ENCODE measurements at places on chromosomes 16 and 17. TPM values are rescaled to one million over a fixed set of nuclear protein-coding genes. Genes with fewer than 3 reads are reported as not detected.

The KPNB1 gene
- total RNA-seq: 967 TPM

- DNase-seq: no peak
Measured at GRCh38 chr17:61066062-61066461, 333.6 kb upstream of the TBX2 start.

GRCh38 chr17:56754523-56755208, 79.1 kb downstream of the C17orf67 start:
- no peak for DNase-seq

DNA sequence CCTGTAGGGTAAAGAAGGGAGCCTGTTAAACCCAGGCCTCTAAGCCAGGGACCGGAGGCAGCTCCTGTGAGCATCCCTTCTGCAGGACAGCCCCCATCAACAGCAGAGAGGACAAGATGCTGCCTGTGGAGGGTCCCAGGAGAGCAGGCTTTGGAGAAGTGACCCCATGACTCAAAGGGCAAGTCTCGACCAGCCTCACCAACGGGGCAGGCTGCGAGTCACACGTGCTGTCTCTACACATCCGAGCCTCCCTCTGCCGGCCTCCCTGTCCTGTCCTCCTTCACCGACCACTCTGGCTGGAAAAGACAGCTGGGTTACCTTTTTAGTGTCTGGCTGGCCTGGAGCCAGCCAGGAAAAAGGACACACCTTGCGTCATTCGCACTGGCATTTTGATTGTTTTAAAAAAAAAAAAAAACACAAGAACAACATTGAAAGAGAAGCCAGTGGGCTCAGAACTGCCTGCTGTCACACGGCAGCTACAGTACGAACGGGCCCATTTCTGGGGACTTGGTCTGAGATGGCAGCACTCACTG, 74.5 kb upstream of the RCVRN start:
- DNase-seq: no peak

DNA sequence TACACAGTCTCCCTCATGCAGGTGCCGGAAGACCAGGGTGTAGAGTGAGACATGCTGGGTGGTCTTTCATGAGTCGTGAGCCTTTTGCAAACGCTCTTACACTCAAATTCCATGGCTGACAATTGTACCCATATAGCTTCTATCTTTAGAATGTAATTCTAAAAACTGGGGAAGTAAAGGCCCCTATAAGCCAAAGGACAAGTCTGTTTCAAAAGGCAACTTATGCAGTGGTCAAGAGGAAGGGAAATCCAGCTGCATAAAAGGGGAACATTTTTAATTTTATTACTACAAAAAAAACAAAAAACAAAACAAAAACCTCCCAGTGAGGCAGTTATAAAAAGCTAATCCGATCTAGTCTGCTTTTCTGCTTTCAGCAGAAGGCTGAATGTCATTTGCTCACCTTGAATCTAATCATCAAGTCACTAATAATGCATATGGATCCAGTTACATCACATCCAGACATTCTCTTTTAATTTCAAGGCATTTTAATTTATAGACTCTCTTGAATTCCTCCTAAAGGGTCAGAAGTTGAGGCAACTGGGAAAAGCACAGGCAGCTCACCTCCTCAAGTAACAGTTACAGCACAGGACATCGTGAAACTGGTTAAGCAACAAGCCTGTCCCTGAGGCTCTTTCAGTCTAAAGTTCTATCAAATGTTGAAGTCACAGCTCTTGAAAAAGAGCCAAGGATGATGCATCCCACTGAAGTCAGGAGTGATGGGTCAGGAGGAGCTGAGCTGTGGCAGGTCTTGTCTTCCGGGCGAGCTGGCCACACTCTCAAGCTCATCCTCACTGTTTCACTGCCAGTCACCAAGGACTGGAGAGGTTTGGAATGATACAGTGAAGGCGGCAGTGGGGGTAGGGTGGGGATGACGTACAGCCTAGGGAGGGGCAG, 99.7 kb downstream of the VPS53 start:
- no peak for DNase-seq

DNA sequence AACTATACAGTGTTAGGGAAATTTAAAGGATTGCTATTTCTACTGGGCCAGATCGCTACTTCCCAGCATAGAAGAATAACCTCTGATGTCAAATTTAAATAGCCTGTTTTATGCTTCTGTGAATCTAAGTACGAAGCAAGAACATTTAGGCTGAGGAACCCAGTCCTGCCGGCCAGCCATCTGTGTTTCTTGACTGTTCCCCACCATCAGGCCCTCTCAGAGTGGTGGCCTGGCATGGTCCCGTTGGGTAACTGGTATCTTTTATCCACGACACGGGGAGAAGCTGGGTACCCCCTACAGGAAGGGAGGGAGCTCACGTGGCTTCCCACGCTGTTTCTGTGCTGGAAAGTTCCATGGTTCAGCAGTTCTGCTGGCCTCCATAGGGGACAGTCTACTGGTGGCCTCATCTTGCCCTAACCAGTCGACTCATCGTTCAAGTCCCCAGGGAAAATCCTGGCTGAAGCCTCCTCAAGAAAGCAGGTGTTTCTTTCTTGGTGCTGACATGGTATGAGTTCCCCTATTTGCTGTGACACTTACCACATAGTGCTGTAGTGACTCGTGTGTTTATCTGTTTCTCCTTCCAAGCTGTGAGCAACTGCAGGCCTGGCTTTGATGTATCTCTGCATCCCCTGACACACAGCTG, 201.7 kb upstream of the NLRP1 start:
- DNase-seq: no peak

GRCh38 chr16:49333259-49333597, 40.4 kb upstream of the C16orf78 start:
- no peak for DNase-seq

- no peak for DNase-seq
Measured at GRCh38 chr17:45260204-45260783, 1.6 kb downstream of the SPATA32 start.

The NACA2 gene
- not detected for total RNA-seq

- DNase-seq: no peak
Measured at GRCh38 chr17:47945080-47945479, 3.7 kb downstream of the PNPO start.

- no peak for DNase-seq
Measured at GRCh38 chr17:15157051-15157450, 108.1 kb downstream of the PMP22 start.

The CLN3 gene
- 41.0 TPM for total RNA-seq

The VPS35L gene
- total RNA-seq: 7.2 TPM

The ST6GALNAC2 gene
- total RNA-seq: 0.77 TPM

The PRKCB gene
- not detected for total RNA-seq

DNA sequence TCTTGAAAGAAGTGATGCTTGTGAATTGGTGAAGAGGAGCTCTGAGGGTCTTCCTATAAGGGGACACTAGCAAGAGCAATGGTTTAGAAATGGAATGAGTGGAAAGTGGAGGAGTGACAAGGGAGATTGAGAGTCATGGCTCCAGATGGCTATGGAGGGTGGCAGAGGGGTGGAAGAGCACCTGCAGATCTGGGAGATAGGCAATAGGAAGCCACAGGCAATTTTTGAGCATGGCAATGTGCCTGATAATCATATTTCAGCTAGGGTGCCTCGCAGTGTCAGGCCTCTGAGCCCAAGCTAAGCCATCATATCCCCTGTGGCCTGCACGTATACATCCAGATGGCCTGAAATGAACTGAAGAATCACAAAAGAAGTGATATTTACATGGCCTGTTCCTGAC, 21.5 kb downstream of the RGS9 start:
- no peak for DNase-seq

DNA sequence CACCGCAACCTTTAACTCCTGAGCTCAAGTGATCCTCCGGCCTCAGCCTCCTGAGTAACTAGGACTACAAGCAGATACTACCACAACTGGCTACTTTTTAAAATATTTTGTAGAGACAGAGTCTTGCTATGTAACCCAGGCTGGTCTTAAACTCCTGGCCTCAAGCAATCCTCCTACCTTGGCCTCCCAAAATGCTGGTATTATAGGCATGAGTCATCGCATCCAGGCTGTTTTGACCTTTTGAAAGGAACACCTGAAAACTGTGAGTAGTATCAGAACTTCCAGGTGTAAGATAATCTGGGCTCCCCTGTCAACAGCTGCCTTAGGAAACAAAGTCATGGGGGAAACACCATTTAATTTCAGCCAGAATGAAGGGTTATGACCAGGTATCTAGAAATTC, 77.5 kb downstream of the CYTH1 start:
- DNase-seq: no peak

The TAF15 gene
- 335 TPM for total RNA-seq

GRCh38 chr17:35786941-35787432, 8.5 kb downstream of the MMP28 start:
- DNase-seq: no peak

- DNase-seq: peak; percentile 76
Measured at GRCh38 chr17:77449908-77450741, 309.4 kb downstream of the SEC14L1 start.

GRCh38 chr16:80100846-80101451, 439.8 kb upstream of the DYNLRB2 start:
- DNase-seq: no peak

- no peak for DNase-seq
Measured at GRCh38 chr16:21611556-21612384, 12.4 kb downstream of the METTL9 start.

- DNase-seq: no peak
Measured at GRCh38 chr17:68377771-68378267, 79.5 kb downstream of the WIPI1 start.

DNA sequence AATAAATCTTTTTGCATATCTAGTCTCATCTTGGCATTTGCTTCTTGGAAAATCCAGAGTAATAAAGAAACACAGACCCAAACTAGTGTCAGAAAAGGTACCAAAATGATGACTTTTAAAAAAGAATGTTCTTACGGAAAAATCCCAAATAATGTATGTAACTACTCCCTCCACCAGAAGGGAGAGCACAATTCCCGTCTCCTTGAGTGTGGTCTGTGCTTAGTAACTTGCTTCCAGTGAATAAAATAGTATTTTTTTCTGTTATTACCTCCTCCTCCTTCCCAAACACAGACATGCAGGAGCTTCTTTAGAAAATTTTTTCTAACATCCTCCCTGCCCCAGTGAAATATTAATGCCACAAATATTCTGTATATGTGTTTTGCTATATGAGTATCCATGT, 358.1 kb downstream of the ZFHX3 start:
- DNase-seq: no peak

GRCh38 chr17:78417531-78417909, 39.1 kb downstream of the PGS1 start:
- DNase-seq: no peak

DNA sequence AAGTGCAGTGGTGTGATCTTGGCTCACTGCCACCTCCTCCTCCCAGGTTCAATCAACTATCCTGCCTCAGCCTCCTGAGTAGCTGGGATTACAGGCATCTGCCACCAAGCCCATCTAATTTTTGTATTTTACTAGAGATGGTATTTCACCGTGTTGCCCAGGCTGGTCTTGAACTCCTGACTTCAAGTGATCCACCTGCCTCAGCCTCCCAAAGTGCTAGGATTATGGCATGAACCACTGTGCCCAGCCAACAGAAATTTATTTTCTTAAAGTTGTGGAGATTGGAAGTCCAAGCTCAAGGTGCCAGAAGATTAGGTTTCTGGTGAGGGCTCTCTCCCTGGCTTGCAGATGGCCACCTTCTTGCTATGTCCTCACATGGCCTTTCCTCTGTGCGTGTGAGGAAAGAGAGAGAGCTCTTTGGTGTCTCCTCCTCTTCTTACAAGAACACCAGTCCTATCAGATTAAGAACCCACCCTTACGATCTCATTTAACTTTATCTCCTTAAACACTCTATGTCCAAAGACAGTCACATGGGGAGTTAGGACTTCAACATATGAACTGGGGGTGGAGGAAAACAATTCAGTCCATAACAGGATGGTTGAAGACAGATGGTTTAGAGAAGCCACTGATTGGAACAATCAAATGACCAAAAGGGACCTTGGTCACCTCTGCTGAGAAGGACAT, 31.8 kb downstream of the C16orf82 start:
- no peak for DNase-seq

The OR1F1 gene
- not detected for total RNA-seq

The CX3CL1 gene
- total RNA-seq: not detected

DNA sequence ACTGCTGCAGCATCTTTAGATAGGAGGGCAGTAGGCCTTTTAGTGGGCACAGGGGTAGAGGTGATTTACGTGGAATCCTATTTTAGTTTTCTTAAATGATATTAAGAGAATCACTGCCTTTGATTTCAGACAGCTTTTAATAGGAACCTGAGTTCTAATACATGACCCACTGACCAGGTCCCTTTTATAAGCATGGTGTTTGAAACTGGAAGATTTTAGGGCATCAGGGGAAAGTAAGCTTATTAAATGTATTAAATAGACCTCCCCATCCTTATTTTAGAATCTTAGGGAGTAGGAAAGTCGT, 2.0 kb downstream of the MSL1 start:
- DNase-seq: no peak
